ENCODE measurements at places on chromosomes 6 and 20.

DNA sequence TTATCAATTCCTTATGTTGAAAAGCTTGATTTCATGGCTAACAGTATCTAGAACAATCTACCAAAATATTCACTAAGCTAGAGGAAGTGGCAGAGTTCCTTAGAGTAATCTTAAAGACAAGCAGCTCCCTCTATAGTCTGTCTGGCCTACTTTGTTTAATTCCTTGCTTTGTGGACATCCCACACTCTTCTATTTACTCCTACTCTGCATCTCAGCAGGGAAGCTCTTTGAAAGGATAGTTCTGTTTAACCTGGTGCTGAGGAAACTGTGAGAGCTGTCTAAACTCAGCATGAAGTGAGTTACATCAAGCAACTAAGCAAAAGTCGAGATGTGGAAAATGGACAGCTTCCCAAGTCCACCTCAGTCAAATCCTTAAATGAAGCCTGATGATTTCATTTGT, 4.3 kb downstream of the REV3L start:
- no peak for DNase-seq

GRCh38 chr6:39576556-39577303, 148.5 kb downstream of the KIF6 start:
- DNase-seq, result no peak

DNA sequence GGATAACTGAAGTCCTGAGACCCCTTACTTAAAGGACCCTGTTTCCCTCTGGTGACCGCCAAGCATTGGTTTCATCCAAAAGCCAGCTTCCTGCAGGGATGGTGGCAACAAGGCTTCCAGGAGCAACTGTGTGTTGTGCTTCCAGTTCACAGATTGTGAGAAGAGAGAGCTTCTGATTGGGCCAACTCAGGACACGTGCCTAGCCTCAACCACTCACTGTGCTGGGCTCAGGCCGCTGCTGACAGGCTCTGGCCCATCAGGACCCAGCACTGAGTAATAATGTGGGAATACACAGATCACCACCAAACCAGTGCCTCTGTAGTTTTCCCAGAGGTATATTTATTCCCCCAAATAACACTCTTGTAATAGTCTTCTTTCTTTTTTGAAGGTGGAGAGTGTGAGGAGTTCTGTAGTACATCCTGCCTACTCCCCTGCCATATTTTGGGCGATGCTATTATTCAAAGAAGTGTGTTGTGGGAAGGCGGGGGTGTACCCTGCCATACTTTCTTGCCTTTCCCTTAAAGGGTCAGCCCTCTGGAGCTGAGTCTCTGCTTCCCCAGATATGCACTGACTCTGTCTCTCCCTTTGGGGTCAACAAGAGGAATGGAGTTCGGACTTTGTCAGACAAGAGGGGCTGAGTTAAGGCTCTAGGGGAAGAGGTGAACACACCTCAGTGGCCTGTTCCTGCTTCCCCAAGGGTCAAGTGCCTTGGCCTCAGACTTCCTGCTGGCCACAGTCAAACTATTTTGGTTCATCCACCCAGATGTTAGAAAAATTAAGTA, 23.2 kb downstream of the PPP1R16B start:
- no peak for DNase-seq

DNA sequence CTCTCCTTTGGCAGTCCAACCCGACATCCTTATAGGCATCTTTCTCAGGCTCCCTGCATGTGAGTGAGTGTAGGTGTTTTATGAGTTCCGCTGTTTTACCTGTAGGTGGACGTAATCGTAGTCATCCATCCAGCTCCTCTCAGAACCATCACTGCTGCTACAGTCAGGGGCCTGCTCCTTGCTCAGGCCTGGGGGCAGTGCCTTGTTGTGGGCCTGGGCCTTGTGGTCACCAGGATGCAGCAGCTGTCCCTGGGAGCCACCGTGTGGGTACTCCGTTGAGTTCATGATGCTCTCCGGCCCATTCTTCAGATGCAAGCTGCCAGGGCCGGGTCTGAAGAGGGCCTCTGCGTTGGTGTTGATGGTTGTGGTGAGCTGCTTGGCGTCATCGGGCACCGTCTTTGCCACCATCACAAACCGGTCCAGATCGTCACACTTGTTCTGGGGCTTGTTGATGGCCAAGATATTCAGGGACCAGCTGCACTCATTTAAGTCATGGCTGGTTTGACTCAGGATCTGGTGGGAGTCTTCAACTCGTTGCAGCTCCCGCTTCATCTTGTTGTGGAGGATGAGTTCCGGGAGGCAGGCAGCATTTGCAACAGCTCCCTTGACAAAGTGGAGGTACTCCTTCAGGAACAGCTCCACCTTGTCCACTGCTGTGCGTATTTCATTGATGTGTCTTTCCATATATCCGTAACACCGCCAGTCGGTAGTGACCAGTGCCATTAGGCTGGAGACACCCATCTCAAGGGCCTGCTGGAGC, 42.4 kb downstream of the NEDD9 start:
- no peak for DNase-seq

DNA sequence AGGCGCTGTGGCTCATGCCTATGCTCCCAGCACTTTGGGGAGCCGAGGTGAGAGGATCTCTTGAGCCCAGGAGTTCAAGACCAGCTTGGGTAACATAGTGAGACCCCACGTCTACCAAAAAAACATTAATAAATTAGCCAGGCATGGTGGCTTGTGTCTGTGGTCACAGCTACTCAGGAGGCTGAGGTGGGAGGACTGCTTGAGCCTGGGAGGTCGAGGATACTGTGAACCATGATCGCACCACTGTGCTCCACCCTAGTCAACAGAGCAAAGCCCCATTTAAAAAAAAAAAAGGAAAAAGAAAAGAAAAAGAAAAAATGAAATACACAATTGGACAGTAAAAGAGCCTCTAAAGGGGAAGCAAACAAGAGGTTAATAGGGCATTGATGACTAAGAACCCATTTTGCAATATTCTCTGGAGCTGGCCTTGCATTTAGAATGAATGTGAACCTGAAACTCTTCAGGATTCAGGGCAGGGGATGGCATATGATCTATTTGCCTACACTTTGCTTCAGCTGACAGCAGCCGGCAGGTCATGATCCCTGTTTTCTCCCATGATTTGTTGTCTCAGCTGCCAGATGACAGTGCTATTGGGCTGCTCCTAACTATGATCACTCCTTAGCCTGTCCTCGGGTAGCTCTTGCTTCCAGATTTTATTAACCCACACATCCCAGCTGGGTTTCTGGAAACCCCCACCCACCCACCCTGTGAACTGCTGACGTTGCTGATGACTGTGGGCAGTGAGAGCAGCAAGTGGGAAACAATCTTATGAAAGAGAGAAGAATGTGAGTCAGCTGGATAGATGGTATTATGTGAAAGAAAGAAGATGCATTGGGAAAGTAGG, 83.8 kb upstream of the ELOVL5 start:
- no peak for DNase-seq

- no peak for DNase-seq
Observed at GRCh38 chr20:3652676-3653596, 10.3 kb downstream of the GFRA4 start.

DNA sequence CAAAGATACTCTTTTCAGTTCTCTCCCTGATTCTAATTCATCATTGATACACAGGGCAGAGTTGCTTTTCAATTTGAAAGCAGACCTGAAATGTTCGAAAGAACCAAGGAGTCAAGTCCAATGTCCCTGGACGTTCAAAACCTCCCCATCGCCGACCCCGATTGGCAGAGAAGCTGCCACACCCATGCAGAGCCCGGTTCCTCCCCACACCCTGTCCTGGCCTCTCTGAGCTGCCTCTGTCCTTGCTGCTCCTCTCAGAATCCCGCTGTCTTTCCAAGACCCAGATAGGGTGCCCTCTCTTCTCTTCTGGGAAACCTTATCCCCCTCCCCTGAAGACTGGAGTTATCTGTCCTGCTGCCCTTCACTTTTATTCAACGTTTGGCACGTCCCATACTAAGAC, 52.3 kb upstream of the CITED2 start:
- DNase-seq, result no peak

DNA sequence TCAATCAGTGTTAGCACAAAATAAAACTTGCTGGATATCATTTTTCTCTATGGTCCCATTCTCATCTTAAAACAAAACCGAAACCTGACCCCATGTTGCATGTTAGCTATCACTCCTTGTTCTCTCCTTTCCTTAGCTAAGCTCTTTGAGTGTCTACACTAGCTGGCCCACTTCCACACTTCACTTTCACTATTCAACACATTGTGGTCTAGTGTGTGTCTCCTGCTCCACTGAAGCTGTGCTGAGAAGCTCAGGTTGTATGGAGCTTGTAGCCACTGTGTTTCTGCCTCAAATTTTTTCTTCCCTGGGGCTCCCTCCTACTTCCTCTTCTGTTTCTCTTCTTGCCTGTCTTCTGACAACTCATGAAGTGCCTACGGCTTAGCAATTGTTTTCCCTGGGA, 223.0 kb downstream of the NKAIN2 start:
- no peak for DNase-seq

- no peak for DNase-seq
Observed at GRCh38 chr6:153449279-153449678, 318.2 kb upstream of the RGS17 start.

DNA sequence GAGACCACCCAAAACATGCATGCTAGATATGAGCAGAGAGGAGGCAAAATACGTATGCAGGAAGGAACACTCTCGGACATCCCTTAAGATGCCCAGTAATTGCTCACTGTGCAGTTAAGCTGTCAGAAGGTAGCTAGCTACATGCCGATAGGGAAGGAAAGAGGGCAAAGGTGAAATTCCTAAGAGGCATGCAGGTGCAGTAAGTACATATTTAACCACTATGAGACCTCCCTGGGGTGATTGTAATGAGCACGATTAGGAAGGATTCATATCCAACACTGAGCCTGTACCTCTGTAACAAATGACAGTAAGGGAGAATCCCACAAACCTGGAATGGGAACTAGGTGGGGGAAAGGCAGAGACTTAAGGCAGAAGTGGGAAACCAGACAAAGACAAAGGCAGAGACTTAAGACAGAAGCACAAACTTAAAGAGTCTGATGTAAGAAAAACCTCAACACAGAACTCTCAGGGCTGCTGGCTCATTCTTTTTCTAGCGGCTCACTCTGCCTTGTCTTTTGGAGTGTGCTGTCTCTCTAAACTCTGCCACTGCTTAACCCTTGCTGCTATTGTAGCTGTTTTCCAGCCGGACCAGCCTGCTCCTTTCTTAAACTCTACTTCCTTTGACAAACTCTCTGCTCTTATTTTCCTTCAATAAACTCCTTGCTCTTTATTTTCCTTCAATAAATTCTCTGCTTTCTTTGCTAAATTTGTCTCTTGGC, 148.1 kb downstream of the UBE3D start:
- no peak for DNase-seq

DNA sequence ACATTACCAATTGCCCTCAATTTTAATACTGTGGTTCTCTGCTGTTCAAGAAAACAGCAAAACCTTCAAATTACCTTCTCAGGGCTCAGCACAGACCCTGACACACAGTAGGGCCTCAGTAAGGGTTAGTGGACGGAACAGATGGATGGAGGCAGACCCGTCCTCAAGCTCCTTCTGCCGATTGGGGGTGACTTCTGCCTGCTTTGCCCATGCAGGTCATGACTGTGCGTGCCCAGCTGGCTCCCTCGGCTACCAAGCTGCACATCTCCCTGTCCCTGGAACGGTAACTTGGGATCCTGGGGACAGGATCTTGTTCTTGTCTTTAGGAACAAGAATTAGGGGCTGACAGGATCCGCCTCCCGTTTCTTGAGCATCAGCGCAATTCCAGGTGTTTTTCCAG, 9.8 kb upstream of the BPIFB4 start:
- DNase-seq, result no peak

- no peak for DNase-seq
Observed at GRCh38 chr20:50120935-50121693, 8.2 kb upstream of the UBE2V1 start.

DNA sequence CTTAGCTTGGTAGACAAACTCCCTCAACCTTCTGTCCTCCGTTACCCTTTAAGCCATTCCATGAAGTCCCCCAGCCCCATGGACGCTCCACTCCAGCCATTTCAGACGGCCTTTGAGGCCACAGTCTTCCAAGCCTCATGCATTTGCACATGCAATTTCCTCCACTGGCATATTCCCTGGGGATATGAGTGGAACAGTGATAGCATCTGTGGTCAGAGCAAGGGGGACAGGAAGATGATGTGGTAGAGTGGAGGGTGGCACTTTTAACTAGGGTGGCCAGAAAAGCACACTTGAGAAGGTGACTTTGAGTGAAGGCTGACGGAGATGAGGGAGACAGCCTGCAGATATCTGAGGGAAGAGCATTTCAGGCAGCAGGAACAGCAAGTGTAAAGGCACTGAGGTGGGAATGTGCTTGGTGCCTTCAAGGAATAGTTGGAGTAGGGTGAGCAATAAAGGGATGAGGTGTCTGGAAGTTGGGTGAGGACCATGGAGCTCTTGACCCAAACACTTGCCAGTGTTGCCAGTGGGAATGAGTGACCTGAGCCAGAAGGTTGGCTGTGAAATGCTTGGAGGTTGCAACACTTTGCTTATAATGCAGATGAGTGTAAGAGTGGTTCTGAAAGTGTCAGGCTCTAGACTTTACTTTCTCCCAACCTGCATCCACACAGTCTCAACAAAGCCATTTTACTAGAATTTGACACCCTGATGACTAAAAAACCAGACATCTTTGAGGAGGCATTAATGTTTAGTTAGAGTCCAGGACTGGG, 275.6 kb upstream of the SUPT3H start:
- DNase-seq, result no peak

GRCh38 chr6:15254070-15254975, 8.5 kb downstream of the JARID2 start:
- no peak for DNase-seq

DNA sequence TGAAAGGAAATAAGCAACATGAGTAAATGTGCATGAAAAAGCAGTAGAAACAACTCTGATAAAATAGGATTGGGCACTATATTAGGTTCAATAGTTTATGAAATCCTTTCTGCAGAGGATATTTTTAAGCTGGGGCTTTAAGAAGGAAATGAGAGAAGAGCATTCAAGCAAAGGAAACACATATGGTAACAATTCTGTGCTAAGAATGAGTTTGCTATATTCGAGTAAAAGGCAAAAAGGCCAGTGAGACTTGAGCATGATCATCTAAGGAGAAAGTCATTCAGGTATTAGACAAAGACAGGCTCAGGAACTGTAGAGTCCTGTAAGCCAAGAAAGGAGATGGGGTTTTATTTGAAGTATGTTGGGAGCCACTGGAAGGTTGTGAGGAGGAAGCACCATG, 387.1 kb upstream of the FLRT3 start:
- DNase-seq, result no peak

DNA sequence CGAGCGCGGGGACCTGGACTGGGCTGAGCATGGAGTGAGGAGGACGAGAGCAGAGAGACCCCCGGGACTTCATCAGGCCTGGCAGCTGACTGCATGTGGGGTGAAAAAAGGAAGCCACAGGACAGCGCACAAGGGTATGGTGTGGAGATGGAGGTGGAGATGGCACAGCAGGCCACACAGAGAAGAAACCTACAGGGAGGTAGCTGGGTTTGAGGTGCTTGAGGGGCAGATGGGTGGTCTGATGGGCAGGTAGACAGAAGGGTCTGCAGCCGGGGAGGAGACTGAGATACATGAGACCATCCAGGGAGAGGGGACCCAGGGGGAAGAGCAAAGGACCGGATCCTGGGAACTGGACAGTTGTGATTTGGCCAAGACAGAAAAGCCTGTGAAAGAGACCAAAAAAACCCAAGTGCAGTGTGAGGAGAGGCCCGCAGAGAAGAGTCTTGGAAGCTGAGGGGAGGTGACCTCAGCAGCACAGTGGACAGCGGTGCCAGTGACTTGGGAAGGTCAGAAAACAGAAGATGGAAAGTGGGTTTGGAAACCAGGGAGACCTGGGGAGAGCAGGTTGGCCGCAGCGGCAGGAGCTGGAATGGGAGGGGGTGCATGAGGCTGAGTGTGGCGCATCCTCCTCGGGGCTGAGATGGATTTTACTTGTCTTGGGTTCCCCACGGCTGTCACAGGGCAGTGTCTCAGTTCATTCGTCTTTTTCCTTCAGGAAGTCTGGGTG, 5.5 kb downstream of the HLA-DPB1 start:
- no peak for DNase-seq

All from cortex of kidney (tissue), 1 donor.